T-cell (primary cell): ENCODE measurements at places on chromosomes 5 and 9.

- DNase-seq, result no peak
Observed at GRCh38 chr5:36570301-36571095, 35.9 kb upstream of the SLC1A3 start.

GRCh38 chr9:87128844-87129493 is 181.7 kb upstream of the GAS1 start:
- DNase-seq, result no peak

- DNase-seq, result no peak
Observed at GRCh38 chr5:73395256-73395655, 53.3 kb downstream of the FOXD1 start.

- no peak for DNase-seq
Observed at GRCh38 chr5:36369219-36369690, 67.6 kb upstream of the RANBP3L start.

- no peak for DNase-seq
Observed at GRCh38 chr5:8517456-8517855, 648.5 kb downstream of the MTRR start.

DNA sequence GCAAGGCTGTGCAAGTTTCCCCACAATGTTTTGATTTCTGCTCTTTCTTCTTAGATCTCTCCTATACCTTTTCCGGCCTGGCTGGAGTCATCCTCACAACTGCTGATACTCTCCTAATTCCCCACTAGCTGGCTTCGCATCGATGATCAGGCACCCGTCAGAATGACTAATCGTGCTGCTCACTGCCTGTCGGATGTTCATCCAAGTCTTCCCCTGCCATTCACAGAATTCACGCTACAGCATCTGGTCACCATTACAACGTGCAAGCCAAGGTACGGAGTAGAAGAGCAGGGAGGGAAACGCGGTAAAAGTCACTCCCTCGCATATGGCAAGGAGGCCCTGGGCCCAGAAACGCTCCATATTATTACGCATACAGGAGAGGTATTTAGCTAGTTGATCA is 35.1 kb downstream of the CDH10 start:
- DNase-seq, result no peak

DNA sequence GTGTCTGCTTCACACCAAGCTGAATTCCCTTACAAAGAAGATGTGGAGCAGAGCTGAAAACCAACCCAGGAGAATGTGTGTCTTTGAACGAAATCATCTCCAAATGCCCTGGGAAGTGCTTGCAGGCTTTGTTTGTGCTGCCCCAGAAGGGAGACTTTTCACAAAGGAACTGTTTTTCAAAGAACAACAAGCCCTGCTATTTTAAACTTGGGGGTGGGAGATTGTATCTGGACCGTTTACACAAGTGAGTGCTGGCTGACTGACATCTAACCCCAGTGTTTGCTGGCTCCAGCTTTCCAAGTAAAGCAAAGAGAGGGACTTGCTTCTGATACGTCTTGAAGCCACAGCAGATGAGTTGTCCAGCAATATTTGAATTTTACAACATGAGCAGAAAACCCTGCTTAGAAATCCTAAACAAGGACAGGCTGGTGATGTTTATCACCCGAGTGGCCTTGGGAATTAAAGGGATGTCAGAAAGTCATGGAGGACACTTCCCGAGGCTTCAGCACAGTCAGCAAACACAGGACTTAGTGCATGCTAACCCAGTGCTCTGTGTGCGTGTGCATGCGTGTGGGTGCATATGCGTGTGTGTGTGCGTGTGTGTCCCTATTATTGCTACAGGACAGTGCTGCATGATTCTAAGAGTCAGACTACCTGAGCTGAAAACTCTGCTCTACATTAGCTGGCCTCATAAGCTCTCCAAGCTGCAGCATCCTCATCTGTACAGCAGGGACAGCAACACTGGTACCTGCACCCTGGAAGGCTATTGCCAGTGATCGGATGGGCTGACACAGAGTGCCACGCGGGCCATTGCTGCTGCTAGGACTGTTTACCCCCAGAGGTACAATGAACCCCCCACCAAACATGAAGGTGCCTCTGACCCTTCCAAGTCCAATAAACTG is 1.4 kb downstream of the ADAMTS12 start:
- no peak for DNase-seq

DNA sequence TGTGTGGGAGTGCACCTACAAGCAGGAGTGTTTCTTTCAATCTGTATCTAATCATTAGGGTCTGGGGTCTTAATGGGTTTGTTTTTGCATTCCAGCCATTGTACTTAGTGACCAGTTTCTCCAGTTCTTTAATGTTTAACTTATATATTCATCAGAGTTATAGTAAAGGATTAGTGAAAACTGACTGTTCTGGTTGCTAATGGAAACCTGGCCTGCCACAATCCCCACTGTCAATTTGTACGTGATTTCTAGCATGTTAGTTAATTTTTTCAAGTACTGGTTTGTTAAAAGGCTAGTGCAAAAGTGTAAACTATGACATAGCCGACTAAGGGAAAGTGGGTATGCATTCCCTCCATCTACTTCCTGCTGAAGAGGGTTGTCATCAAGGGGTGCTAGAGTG is 276.1 kb downstream of the HTR1A start:
- no peak for DNase-seq

DNA sequence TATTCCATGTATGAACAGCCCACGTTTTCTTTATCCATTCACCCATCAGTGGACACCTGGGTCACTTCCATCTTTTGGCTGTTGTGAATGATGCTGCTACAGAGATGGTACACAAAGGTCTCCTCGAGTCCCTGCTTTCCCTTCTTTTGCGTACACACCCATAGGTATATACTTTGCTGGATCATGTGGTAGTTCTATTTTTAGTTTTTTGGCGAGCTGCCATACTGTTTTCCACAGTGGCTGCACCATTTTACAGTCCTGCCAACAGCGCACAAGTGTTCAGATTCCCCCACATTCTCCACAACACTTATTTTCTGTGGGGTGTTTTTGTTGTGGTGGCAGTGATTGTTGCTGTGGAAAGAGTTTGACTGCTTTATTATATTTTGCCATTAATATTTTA is 16.2 kb downstream of the RAPGEF1 start:
- DNase-seq, result no peak

GRCh38 chr9:135592625-135593024 is 31.1 kb downstream of the PAEP start:
- no peak for DNase-seq

DNA sequence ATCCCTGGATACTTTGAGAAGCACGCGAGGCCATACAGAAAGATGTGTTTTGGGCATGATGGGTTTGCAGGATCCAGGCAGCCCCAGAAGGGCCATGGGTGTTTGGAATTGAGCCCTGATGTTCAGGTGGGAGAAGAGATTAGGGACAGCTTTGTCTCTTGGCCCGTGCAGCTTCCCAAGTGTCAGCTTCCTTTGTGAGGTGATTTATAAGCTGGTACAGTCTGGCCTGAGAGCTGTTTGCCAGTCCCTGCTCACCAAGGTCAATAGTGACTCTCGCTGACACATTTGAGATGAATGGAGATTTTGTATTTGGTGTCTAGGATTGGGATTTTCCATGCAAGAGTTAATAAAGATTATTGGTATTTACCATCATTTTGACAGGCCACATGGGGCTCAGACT is 165.9 kb downstream of the ICE1 start:
- DNase-seq, result no peak

DNA sequence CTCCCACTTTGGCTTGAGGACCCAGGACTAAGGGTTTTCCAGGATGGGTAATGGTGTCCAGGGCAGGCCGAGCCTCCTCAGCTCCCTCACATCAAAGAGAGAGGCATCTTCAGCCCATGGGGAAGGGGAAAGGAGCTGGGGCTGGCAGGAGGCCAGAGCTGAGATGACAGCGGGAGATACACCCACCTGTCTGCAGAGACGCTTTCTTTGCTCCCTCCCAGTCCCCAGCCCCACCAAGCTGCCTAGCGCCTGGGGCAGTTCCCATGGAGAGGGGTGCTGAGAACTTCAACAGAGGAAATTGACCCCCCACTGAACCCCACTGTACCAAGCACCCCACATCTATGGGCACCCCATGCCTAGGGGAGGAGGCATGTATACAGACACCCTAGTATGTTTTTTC is 10.6 kb downstream of the PCDH1 start:
- DNase-seq, result no peak

DNA sequence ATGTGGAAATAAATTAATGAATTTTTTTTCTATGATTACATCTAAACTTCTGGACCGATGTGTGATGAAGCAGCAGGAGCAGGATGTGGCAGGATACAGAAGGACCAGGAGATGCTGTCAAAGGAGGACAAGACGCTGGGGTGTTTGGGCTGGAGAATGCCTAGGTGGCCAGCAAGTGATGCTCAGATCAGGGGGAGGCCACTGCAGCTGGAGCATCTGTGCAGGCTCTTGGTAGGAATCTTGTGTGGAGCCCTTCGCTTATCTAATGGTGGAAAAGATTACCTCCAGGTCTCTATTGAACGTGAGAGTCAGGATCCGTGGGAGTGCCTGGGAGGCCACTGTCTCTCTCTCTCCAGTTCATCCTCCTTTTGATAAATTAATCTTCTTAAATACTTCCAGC is 79.8 kb downstream of the MRPL36 start:
- no peak for DNase-seq

- no peak for DNase-seq
Observed at GRCh38 chr9:29830821-29831220, 2257.5 kb upstream of the C9orf72 start.

DNA sequence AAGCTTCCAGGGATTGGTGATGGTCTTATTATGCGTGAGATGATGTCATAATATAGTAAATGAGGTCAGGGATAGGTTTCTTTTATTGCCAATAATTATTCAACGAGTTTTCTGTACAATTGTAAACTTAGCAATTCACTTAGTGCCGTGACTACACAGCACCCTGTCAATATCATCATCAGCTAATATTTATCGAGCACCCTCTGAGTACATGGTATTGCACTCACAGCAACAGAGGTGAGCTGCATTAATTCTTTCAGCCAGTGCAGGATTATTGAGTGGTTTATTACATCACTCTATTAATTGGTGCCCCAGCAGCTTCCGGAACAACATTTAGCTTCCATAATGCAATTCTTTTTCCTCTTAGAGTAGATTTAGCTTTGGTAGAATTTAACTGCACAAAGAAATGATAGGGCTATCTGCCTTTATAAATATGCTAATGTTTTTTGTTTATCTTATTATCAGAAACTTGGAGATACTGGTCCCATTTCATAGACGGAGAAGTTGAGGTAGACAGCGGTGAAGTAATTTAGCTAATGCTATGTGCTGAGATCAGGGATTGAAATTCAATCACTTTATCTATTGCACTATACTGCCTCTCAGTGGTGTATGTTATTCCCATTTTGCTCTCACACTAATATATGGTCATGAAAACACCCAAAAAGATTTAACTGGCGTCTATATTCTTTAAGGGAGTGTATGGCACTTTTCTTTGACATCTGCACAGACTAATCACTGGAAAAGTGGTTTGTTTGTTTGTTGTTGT is 726.1 kb upstream of the WWC1 start:
- no peak for DNase-seq

DNA sequence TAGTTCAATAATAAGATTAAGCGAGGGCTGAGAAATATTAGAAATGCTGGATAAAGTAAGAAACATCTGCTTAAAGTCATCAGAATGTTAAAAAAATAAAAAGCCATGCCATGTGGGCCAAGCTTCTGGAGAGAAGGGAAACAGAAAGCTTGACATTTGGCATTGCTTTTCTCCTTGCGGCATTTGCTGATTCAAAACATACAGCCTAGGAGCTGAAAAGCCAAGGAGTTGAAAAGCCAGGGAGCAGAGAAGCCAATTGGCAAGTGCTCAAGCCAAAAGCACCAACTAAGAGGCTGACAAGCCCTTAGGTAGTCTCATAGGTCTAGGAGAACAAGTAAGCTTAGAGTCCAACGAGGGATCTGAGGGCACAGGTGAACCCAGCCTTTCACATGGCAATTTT is 754.3 kb downstream of the TLE4 start:
- DNase-seq, result no peak

DNA sequence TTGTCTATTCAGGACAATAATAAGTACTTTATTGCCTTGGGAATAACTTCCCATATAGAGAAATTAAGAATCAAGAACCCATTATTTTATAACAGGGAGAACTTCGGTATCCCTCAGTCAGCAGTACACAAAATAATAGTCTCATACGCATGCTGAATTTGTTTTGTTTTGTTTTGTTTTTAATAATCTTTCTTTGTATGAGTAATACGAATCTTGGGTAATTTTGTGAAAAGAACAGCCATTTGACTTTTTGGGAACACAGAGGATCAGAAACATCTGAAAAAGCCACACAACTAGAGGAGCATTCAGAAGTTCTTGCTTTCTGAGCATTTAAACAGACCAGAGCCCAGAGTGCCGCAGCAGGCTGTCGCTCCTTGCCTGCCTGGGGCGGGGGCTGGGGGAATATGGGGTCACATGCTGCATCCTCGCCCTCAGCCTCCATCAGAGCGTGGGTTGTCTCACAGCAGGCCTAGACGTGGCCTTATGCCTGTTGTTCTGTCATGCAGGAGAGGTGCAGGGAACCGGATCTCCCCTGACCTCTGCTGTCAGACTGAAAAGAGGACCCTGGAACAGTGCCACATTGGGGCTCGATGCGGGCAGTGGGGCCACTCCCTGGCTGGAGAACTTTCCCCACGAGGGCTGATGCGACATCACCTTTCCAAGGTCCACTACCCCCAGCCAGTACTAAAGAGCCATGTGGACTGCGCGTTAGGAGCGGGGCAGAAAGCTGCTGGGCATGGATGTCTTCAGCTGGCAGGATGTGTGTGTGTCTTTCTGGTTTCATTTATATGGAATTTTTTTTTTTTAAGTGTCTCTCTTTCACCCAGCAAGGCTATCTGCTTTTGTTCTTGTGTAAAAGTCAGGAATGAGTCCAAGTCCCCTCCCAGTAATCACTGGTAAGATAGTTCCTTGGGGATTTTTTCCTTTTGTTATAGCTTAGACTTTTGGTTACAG is 133.4 kb upstream of the OTULINL start:
- no peak for DNase-seq

DNA sequence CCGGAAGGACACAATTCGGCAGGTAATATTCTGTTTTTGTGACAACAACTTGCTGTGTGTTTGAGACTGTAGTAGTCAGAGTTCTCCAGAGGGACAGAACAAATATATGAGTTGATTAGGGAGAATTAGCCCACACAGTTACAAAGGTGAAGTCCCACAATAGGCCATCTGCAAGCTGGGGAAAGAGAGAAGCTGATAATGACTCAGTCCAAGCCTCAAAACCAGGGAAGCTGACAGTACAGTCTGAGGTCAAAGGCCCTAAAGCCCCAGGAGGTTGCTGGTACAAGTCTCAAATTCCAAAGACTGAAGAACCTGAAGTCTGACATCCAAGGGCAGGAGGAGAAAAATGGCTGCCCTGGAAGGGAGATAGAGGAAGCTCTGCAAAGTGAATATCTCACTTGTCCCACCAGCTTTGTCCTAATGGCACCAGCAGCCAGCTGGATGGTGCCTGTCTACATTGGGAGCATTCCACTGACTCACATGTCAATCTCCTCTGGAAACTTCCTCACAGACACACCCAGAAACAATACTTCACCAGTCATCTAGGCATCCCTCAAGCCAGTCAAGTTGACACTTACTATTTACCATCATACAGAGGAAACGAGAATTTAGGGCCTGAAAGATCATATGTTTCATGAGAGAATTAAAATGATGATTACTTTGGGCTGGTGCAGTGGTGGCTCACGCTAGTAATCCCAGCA is 36.3 kb upstream of the CTXN3 start:
- no peak for DNase-seq
